ENCODE measurements at places on chromosomes 2 and 18.

- no peak for DNase-seq
Measured at GRCh38 chr2:140392824-140393223, 1612.6 kb upstream of the NXPH2 start.

GRCh38 chr18:13017247-13017875 lies 26.2 kb downstream of the CEP192 start:
- no peak for DNase-seq

DNA sequence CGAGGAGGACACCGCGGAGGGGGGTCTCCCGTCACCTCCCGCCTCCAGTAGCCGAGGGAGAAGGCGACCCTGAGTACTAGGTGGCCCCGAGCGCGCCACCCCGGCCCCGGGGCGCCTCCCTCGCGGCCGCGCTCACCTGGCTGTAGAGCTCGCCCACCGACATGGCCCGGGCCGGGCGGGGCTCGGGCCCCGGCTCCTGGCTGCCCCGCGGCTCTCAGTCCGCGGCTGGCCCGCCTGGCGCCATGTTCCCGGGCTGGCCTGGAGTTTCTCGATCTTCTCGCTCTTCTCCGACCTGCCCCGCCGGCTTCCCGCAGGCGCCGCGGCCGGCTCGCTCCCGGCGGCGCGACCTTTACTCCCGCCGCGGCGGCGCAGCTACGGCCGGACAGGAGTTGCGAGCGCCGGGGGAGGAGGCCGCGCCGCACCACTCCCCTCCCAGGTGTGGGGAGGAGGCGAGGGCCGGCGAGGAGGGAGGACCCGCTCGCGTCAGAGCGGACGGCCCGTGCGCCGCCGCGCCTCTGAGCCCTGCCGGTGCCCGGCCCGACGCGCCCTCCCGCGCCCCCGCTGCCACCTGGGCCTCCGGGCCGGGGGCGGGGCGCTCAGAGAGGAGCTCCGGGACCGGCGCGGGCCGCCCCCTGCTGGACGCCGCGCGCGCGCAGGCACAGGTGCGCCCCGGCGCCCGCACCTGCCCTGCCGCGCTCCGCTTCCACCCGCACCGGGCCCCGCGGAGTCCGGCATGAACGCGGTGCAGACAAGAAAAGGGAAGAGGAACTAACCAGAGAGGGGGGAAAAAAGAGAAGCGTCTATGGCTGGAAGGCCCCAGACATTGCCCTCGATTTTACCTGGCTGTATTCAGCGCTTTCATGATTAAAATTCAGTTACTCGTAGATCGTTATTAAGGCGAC lies at the start of gene MYO5B:
MYO5B (minus strand) TSS at position 517 of the 902 bp plus-strand sequence; CDS start at position 163, 354 bp downstream.
- DNase-seq, result no peak

DNA sequence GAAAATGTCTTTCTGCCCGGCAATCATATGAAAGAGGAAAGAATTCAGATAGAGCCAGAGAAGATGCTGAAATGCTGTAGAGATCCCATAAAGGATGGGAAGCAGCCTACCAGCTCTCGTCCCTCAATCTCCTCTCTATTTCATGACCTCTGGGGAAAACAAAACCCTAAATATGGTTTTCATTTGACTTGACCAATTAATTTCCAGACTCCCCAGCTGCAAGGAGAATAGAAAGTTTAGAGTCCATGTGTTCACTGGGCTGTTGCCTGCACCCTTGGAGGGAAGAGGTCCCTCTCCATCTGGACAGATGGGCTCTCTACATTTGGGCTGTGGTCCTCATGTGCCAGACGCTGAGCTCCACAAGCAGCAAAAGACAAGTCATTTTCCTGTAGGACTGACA lies 40.6 kb downstream of the CAPN13 start:
- no peak for DNase-seq

- no peak for DNase-seq
Measured at GRCh38 chr2:241656190-241656741, 18.8 kb downstream of the ATG4B start.

- DNase-seq, result no peak
Measured at GRCh38 chr2:131400849-131401248, 36.9 kb upstream of the RAB6D start.

- DNase-seq, result no peak
Measured at GRCh38 chr2:76895469-76895868, 626.7 kb downstream of the LRRTM4 start.

DNA sequence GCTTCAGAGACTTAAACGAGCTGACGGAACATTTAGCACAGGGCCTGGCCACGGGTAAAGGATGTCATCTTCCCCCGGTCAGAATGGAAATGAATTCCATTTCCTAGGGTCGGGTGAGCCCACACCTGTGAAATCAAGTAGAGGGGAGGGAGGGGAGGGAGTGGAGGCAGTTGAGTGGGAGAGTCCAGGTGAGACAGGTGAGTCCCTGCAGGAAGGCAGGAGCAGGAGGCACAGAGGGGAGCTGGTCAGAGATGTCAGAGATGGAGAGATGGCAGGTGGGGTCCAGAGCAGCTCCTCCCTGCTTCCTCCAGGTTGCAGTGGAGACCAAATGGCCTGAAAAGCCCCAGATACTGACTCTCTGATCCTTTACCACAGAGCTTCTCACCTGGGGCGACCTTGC lies 55.2 kb downstream of the SH3BP4 start:
- no peak for DNase-seq

Measured in right renal cortex interstitium (tissue), 3 donors.